ENCODE measurements at places on chromosomes 2 and 18.

DNA sequence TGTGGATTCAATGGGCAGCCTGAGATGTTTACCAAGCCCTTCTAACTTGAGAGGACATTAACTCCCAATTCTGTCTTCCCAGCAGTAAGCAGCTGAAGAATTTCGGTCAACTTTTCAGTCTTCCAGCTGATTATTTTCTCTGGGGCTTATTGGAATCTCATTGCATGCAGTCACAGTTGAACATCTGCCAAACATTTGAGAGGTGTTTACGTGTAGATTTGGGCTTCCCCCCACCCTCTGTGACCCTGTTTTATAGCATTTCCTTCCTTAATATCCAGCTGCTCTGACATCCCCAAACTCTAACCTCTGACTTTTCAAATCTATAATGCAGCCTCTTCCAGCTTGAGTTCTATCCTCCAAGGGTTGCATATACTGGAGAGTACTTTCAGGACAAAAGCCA lies 16.5 kb upstream of the VIT start:
- no peak for DNase-seq

DNA sequence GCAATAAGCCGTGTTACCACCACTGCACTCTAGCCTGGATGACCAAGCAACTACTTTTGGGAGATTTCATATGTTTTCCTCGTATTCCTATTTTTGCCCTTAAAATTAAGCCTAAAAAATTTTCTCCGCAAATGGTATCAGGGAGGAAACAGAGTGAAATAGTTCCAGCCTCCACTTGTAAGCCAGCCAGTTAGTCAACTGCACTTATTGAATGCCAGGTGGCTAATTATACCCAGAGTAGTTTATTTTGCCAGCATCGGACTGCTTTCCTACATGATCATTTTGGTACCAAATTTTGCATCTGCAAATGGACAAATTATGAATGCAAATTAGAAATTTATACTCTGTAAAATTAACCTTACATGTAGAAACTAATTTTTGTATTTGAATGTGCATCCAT lies 90.2 kb upstream of the ARHGAP28 start:
- no peak for DNase-seq

GRCh38 chr2:61762292-61762691 lies 91.6 kb downstream of the FAM161A start:
- DNase-seq, result no peak

- DNase-seq, result no peak
These were observed 310.8 kb downstream of the ERBB4 start for GRCh38 chr2:212227755-212228154.

DNA sequence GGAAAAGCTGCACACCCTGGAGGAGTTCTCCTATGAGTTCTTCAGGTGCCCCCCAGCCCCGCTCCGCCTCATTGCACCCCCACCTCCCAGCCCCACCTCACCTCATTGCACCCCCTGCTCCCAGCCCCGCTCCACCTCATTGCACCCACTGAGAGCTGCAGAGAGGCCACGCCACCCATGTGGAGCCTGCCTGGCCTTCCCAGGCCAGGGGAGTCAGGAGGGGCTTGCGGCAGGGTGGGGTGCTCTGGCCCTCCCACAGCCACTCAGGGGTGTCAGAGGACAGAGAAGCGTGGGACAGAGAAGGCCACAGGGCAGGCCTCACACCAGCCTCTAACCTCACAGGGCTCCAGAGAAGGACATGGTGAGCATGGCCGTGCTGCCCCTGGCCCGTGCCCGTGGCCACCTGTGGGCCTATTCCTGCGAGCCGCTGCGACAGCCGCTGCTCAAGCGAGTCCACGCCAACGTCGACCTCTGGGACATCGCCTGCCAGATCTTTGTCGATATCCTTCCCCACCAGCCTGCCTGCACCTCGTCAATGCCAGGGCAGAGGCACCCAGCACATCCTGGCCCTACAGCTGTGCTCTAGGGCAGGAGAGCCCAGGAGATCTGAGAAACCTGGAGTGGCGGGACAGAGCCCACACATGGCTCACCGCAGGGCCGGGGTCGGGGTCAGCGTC lies 15.0 kb upstream of the GPR17 start:
- no peak for DNase-seq

DNA sequence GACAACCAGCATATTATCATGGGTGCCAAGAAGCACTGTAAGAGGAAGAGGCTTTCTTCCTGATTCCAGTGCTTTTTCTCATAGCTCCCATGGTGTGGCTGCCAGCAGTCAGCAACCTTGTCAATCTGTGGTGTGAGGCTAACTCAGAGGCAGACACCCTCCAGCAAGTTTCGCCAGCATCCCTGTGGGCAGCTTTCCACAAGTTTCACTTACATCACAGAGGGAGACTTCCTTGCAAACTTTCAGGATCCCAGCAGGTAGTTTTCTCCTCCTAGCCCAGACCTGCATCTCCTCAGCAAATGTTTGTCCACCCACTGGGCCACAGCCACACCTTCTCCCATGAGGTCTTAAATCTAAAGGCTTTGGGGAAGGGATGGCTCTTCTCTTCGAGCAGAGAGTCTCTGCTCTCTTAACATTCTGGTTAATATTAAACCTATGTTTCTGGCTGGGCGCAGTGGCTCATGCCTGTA lies 9.1 kb downstream of the DNAH7 start:
- DNase-seq, result no peak

- DNase-seq, result no peak
These were observed 416.0 kb upstream of the NETO1 start for GRCh38 chr18:73283788-73284187.

- no peak for DNase-seq
These were observed 60.2 kb downstream of the CDCA7 start for GRCh38 chr2:173414823-173415322.

- DNase-seq, result no peak
These were observed 484 bp downstream of the AFF3 start for GRCh38 chr2:100141906-100142305.

- DNase-seq, result no peak
These were observed 136.1 kb downstream of the DNER start for GRCh38 chr2:229578052-229578846.

- DNase-seq, result peak; percentile 80
These were observed 55.4 kb upstream of the GLI2 start for GRCh38 chr2:120680136-120680761.

DNA sequence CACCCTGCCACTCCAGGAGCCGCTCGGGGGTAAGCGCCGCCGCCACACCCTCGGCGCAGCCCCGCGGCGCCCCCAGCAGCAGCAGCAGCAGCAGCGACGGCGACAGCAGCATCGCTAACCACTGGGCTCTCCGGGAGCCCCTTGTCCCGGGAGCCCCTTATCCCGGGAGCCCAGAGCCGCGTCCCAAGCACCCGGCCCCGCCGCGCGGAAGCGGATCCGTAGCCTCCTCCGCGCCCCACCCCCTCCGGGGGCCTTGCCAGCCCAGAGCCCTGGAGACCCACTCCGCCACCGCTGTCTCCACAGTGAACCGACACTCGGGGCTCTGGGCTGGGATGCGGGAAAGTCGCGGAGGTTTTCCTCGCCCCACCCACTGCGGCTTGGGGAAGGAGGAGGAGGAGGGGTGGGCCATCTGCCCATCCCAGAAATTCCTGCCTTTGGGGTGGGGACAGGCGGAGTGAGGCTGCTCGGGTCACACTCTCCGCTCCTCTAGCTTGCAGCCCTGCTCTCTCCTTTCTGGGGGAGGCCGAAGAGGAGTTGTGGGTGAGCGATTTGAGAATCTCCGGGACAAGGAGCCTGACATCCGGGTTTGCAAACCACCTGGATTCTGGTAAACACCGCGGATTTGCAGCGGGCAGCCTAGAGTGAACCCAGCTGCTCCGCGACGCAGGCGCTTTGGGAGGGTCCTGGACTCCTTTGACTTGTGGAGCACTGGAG lies at the start of gene PLA2R1:
Gene PLA2R1 (minus strand): TSS at position 324 of the 714 bp plus-strand sequence. CDS start 212 bp downstream, at position 112.
- no peak for DNase-seq

DNA sequence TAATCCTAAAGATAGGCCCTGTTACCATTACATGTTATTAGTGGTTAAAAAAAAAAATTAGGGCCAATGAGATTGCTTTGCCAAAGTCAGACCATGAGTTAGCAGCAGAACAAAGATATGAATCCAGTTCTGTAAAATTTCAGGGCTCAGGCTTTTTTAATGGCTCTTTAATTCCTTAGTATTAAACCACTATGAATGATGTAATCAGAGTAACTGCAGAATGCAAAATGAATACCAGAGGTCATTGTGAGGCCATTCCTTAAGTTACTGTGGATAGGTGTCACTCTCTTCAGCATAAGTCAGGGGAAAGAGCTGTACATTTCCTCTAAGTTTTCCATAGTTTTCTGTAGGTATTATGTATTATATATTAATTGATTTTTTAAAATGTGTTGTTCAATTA lies 42.2 kb upstream of the TBR1 start:
- DNase-seq, result no peak

- DNase-seq, result no peak
These were observed 239.8 kb upstream of the MYT1L start for GRCh38 chr2:2570871-2571270.

DNA sequence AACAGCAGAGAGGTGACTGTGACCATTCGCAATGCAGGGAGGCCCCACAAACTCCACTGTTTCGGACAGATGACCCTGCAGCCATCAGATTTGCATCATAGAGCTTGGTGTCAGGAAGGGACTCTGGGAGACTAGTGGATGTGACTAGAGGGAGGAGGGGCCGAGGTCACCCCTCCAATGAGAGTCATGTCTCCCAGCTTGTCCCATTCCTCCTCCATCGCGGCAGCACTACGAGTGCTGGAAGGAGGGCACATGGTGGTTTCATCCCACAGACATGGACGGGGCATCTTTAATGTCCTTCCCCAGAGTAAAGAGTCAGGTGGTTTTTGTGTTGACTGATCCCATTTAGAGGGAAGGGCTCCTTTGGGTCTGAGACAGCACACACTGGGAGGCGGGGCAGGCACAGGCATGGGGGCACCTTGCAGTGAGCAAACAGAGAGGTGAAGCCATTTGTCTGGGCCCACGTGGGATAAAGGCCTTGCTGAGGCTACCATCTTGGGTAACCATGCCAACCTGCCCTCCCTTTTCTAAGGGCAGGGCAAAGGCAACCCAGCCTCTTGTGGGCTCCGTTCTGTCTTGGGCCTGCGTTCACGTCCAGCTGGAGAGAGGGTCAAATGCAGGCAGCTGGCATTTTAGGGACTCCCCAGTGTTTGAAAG lies 208.1 kb downstream of the ASB1 start:
- DNase-seq, result no peak

DNA sequence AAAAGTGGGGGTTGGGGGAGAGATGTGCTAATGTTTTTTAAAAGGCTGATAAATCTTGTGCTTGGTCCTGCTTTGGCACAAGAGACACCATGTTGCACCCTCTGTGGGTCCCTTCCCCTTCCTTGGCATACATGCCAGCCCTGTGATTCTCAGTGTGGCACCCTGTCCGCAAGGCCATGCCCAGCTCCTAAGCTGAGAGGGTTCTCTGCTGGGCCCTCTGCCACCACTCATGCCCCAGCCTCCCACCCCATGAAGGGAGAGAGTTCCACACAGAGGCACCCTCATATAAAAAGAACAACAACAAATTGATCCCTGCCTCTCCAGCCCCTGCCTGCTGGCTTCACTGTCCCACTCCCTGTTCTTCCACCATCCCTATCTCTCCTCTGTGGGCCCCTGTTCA lies 2.5 kb upstream of the ADCY3 start:
- DNase-seq, result no peak

GRCh38 chr2:120453635-120453998 lies 107.7 kb downstream of the INHBB start:
- DNase-seq, result no peak

DNA sequence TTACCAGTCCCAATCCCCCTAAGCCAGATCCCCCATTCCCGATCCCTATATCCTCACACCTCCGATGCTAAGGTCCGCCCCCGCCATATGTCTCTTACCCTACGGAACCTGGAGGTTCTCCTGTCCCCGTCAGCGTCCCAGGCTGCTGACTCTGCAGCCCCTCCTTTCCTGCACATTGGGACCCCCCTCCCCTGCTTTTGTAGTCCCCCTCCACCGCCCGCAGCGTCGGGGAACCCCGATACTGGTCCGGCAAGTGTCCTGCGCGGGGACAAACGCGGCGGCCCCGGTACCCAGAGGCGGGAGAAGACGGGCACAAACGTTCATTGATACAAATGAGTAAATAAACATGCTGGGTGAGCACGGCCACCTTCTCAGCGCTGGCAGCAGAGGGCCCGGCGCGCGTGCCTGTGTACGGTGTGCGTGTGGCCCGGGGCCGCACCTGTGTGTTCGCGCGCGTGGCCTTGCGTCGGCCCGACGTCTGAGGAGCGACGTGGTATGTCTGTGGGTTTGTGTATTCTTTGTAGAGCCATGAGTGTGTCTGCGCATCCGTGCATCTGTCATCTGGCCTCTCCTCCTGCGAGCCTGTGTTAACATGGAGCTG lies 2.0 kb upstream of the CYP26B1 start:
- peak; percentile 20 for DNase-seq

DNA sequence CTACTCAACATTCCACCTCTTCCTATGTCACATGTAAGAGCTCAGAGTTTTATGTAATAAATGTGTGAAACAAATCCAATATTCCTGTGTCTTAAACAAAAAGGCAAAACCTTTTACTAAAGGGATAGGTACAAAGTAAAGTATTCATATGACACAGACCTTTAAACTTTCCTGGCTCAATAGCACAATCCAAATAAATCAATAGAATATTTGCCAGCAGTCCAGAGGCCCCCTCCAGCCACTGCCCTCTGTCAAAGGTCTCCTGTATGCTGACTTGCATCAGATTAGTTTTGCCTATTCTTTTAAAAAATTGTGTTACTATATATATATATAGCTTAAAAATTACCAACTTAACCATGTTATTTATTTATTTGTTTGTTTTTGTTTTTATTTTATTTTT lies 17.7 kb upstream of the PHLPP1 start:
- DNase-seq, result no peak

DNA sequence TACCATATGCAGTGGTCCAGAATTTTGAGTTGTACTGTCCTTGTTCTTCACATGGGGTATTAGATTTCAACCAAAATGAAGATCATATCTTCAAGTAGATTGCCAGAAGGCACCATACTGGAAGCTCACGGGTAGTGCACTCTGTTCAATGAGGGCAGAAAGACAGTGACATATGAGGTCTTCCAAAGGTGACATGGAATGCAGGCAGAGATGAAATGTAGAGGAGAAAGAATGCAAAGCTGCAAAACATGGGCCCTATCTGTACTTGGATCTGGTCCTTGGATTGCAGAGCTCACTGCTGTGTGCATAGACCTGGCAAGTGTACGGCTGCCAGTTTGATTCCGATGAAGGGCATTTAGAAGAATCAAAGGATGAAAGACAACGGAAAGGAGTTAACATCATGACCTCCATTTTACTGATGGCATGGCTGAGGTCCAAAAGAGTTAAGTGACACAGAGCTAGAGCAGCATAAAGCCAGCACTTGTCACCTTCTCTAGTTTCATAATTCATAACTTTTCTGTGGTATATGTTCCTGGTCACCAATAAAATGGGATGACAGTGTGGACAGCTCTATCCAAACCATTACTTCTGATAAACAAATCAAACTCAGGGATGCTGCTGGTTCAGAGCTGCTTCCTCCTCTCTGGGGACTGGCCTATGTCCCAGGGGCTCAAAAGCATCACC lies 64.7 kb downstream of the BCL2 start:
- no peak for DNase-seq

DNA sequence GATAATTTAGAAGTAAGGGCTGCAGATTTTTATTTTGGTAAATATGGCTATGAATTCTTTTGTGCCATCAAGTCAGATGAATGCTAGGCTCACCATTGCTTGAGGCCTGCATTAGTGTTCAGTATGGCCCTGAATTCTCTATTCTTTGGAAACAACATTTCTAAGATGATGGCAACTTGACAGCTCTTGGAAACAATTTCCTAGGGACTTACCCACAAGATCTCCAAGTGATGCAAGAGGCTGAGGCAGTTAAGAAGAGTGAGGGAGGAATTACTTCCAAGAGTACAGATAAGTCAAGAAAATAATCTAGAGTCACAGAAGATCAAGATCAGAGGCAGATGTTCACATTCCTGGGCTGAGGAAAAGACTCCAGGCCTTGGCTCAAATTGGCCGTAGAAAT lies 129.1 kb downstream of the NRP2 start:
- DNase-seq, result no peak
